Forelimb muscle (tissue), 1 donor: ENCODE measurements at places on chromosomes 3 and 15. TPM values are rescaled to one million over a fixed set of nuclear protein-coding genes. Genes with fewer than 3 reads are reported as not detected.

DNA sequence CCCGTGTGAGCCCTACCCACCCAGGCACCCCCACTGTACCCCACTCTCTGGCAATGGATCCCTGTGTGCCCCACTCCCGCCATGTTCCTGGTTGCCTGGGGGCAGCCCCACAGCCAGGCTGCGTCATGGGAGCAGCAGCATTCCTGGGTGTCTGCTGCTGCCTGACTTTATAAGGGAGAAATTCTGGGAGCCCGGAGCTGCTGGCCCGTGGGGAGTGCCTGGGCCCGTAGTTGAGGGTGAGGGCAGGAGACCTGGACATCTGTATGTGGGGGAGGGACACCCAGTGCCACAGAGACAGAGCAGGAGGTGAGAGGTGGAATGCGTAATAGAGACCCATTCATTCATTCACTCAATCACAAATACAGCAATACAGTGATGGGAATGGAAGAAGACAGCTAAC, 15.1 kb downstream of the CSPG4 start:
- no peak for DNase-seq

GRCh38 chr3:170603770-170604510, 18.1 kb upstream of the SLC7A14 start:
- no peak for DNase-seq

DNA sequence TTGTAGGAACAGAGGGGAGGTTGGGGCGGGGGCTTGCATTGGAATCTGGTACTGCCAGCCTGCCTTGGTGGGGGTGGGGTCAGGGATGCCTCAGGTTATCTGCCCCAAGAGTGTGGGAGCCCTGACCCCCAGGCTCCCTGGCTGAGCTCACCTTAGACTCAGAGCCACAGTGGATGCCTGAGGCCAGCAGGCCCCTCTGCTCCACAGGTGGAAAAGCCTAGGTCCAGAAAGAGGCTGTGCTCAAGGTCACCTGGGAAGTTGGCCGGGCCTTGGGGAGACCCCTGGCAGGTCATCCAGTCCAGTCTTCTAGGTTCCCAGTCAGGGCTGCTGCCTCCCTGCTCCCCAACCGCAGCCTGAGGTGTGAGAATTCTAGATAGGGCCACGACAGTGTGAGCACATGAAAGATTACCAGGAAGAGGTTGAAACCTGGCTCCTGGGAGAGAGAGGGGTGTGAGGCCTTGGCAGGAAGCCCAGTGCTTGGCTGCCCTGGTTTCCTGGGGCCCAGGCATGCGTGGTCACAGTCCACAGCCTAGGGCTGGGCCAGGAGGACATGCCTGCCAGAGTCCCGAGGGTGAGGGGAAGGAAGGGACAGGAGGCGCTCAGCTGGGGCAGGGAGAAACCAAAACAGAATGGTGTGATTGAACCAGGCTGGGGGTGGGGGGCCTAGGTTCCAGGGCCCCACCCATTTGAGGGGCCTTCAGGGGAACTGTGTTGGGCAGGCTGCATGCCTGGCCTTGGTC, 4.9 kb downstream of the HDAC11 start:
- no peak for DNase-seq

DNA sequence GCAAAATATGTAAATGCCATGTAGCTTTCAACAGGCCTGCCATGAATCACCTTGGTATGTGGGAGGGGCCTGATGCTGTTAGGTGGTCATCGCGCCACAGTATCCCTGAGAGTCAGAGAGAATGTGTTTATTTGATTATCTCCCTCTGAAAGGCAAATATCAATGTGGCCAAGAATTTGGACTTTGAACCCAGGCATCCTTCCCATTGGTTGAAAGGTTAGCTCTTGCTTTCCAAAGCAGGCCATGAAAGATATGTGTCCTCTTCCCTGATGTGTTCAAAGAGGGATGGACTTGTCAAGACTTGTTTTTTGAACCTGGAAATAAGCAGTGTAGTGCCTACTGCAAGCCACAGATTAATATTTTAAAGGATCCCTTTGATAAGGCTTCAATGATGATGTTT, 36.7 kb downstream of the SRP14 start:
- DNase-seq, result no peak

DNA sequence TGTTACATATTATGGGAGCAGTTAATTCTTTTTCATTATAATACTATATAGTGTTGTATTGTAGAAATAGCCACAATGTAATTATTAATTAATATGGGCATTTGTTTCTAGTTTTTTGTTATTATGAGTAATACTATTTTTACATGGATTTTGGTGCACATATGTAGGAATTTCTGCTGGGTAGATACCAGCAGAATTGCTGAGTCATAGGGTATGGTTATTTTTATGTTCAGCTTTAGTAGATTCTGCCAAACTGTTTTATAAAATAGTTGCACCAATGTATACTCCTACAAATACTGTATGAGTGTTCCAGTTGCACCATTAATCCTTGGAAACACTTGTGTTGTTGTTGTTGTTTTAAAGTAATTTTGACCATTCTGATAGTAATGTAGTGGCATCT, 91.5 kb downstream of the SH3GL3 start:
- no peak for DNase-seq

DNA sequence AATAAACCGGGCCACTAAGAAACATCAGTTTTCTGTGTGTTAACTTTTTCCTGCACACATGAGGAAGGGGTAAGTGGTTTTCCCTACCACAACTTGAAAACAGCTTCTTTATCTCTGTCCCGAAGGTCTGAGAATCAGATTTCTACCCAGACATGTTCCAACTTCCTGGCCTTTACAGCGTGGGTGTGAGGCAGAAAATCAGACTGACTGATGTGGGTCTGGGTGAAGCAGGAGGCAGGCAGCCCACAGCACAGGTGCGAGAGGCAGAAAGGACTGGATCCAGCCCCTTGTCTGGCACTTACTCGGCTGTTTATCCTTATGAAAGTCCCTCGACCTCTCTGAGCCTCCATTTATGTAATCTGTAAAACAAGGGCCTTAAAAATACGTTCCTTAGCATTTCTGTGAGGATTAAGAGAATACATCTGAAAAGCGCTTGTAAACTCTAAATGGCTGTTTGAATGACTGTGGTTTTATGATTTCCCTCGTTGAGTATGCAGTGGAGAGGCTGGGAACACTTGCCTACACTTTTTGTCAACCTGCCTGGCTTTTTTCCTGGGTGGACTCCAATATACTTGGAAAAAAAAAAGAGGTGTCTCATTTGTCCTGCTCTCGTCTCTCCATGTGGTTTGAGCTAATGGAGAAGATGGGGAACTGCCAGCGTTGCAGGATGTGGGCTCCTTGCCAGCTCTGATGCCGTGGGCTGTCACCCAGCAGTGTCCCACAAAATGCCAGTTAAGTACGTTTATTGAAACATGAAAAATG, 3.1 kb downstream of the AGBL1 start:
- no peak for DNase-seq

DNA sequence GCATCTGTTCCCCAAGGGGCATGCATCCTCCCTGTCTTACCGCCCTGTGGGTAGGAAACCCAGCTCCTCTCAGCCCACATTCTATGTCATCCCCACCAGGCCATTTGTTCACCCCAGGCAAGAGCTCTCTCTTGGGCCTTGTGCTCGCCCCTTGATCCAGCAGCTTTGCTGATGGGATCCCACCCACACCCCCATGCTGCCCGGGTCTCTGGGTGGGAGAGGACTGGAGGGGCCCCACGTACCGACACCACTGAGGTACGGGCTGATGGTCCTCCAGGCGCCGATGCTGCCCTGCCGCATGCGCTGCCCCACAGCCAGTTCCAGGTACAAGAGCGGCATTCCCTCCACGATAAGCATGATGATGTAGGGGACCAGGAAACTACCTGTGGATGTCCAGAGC, 14.5 kb downstream of the SLC6A20 start:
- no peak for DNase-seq

DNA sequence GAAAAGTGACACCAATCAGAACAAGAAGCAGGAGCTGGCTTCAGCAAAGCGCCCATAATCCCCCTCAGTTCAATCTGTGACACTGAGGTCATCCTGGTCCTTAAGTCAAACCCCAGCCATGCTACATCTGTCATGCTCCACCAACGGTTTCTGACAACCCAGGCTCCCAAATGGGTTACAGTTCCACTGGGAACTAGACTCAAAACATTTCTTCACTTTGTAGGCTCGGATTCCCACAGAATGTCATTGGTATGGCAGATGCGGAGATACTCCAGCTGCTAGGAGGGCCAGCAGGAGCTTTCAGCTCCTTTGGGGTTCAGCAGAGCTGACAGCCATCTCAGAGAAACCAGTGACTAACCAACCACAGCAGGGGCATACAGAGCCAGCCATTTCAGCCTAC, 48.9 kb downstream of the SUMF1 start:
- DNase-seq, result no peak

DNA sequence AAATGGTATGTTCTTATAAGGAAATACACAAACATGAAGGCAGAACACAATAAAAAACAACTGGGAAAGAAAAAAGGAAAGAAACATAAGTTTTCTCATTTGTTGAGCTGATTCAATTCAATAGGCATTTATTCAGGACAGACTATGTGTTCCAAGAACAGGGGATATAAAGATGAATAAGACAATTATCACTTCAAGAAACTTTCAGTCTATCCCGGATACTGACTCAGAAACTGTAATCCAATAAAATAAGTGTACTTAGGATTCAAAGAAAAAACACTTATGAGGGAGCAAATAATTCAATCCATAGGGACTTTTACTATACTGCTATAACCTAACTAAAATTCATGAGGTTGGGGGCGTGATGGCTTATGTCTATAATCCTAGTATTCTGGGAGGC, 3.5 kb upstream of the POPDC2 start:
- DNase-seq, result no peak

DNA sequence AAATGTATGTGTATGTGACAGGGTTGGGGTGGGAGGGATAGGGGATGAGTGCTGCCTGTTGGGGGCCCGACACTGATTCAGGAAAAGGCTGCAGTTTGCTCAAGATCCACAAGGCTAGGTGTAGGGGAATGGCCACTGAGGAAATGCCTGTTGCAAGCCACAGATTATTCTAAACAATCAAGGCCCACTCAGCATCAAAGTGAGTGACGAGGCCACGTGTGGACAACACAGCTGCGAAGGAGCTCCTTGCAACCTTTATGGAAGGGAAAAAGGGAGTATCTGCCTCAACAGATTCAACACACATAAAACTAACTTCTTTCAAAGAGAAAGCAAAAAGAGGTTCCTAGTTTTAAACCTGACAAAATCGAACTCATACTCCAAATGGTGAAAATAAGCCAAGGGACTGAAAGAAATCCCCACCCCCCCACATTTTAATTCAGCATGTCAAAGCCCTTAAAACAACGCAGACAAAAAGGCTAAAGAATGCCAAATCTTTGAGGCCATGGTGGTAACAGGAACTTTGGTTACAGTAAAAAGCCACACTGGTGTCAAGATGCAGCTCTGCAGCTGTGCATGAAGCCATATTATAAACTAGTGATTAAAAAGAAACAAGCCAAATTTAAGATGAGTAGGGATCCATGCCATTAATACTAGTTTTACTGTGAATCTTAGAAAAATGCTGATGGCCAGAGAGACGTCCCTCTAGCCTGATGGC, 3.6 kb downstream of the POLG start:
- no peak for DNase-seq

- no peak for DNase-seq
Observed at GRCh38 chr3:170907637-170908234, 701 bp downstream of the EIF5A2 start.

DNA sequence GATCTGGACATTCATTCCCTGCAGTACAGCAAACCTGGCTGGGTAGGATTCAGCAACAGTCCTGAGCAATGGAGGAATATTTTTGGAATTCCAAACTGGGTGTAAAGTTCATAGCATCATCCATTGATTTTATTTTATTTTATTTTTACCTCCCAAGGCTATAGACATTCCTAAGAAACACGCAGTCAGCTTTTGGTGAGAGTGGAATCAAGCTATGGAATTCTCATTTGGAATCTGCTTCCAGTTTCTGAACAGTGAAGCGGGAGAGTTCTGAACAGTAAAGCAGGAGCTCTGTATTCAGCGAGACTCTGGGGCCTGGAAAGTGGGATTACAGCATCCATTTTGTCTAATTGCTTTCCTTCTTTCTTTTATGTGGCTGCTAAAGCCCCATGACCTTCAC, 1.4 kb upstream of the PDZRN3 start:
- DNase-seq, result no peak

DNA sequence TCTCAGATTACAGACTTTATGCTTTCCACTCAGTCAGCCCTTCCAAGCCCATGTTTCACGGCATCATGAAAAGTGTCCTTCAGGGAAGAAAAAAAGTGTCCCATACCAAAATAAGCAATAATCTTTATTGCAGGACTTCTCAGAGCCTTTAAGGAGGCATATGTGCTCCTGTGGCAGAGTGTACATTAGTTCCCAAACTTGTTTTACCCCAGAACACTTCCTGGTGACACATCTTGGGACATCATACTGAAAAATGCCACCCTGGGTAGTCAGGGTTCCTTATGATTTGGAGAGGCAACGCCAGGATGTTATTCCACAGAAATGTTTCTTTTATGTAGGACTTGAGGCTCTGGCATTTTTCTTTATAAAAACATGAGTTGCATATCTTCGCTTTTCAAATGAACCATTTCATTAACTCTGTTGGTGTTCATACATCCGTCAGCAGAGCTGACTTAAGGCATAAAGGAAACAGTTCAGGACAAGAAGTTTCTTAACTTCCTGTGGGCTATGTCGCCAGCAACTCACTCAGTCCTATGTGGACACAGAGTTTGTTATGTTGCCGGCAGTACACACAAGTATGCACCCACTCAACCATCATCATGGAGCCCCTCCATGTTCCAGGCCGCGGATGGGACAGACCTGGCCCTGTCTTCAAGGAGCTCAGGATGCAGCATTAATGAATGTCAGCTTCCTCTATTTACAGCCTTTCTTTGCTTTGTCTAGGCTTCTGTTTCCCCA, 63.8 kb downstream of the CASR start:
- DNase-seq, result no peak

DNA sequence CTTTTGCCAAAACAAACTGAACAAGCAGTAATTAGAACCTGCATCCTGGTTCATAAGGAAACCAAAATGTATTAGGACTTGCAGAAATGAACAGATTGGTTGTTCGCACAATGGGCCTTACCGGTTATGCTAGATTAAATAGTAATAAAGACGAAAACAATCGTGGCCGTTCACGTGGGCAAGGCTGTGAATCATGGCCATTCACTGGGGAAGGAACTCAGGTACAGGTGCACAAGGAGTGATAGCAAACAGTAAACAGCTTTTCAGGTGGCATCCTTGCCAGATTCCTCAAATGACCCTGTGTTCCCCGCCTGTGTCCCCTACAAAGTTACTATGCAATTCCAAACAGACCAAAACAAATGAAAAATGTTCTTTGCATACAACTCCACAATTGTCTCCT, 8.2 kb downstream of the LRIG1 start:
- no peak for DNase-seq

- no peak for DNase-seq
Observed at GRCh38 chr3:146189519-146190173, 28.7 kb upstream of the PLOD2 start.

GRCh38 chr15:99390667-99391066, 139.4 kb downstream of the LRRC28 start:
- DNase-seq, result no peak

Gene CHRNA5
- polyA plus RNA-seq, result 0.76 TPM

Gene COL6A5
- polyA plus RNA-seq, result 0.13 TPM

Gene SKOR1
- 0.47 TPM for polyA plus RNA-seq

Gene GOLGA6D
- 0.30 TPM for polyA plus RNA-seq

Gene ERC2
- polyA plus RNA-seq, result 1.2 TPM

Gene CGNL1
- 8.3 TPM for polyA plus RNA-seq

Gene CD200R1
- 1.7 TPM for polyA plus RNA-seq

Gene GNAT1
- not detected for polyA plus RNA-seq

Gene LXN
- 17.1 TPM for polyA plus RNA-seq

Gene TLR9
- polyA plus RNA-seq, result 0.44 TPM

Gene TP63
- 11.6 TPM for polyA plus RNA-seq

Gene CYP1A2
- polyA plus RNA-seq, result 0.10 TPM
